ENCODE measurements at places on chromosomes 4 and X.

GRCh38 chrX:77493677-77494553, 46.7 kb downstream of the FGF16 start:
- DNase-seq, result no peak

DNA sequence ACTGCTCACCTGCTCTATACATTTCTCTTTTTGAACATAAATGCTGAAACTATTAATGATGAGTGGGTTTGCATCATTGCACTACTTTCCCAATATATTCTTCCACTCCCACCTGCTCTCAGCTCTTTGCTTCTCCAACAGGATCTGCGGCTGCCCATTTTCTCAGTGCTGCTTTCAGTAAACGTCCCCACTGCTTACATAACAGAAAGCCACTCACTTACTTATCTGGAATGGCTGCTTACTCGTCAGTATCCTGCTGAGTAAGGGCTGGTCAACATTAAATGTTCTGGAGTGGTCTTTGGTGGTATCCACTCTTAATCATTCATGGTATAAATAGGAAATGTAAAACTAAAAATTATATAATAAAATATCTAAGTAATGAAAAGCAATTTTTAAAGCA, 112.8 kb upstream of the HPF1 start:
- no peak for DNase-seq

DNA sequence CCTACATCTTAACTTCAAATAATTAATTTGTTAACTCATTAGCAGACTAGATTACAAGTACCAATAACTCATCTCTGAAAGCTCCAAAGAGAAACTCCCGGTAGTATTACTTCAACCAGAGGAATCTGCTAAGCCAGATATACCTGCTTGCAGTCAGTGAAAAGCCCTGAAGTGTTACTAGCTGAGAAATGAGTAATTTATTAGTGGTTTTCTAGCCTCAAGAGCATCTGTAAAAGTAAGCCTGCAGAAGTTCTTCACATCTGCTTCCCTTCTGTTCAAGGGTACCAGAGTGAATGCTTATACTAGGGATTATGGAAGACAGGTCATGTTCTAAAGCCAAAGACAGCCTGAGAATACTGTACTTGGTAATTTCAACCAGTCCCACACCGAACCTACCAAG, 34.7 kb downstream of the IRS4 start:
- no peak for DNase-seq

GRCh38 chr4:94746746-94747145, 11.0 kb upstream of the BMPR1B start:
- no peak for DNase-seq

DNA sequence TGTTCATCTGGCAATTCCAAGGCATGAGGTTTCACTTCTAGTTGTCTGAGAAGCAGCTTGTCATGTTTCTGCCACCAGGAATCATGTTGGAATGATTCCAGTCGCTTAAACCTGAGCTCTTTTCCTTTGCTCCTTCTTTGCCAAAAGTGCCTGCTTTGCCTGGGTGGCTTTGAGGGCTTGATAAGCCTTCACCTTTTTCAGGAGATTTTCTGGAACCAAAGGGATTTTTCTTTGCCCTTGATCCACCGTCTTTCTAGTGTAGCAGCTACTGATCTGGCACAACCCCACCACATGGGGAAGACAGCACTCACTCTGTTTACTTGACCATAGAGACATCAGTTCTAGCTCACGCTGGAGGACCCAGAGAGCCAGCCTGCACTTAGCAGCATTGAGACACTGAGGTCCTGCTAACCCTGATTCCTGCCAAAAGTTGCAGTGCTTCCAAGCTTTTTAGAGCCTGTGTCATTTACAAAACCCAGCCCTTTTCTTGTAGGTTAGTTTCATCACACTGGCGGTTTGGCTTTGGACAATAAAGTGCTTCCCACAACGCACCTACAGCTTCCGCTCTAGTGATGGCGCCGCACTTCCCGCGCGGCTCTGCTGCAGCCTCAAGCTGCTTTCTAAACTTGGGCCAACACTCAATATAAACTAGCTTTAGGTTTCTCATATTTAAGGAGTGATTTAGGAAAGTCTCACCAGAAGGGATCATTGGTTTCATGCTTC, 7.3 kb upstream of the CCNI start:
- no peak for DNase-seq

DNA sequence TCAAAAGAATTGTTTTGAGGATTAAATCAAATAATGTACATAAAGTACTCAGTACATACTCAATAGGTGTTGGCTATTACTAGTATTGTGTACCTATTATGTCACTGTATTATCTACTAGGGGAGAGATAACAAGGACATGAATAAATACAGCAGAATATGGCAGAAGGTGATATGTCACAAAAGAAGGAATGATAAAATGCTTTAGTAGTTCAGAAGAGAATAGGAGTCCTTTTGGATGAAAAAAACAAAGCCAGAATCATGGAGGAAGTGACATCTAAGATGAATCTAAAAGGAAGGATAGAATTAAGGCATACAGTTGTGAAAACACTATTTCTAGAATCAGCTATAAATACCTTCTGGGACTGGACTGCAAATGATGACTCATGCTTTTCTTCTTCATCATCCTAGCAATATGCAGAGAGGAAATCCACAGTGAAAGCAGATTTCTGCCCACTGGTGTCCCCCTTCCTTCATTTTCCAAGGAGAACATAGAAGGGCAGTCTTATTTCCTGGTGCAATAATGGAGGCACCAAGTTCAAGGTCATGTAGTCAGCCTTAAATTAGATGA, 98.7 kb downstream of the GLUD2 start:
- DNase-seq, result no peak

DNA sequence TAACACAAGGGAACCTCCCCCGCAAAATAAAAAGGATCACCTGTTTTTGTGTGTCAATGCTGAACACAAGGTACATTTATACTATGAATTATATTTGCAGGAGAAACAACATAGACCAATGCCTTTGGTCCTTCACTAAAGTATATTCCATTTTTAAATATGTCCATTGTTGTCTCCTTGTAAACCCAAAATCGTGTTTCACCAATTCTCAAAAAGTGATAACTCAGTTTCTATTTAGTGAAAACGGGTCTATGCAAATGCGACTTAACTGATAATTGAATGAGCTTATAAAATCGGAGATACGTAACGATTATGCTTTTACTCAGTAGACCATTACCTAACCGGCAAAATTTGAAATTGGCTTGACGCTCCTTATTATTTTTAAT, 2.1 kb downstream of the BRWD3 start:
- DNase-seq, result no peak

DNA sequence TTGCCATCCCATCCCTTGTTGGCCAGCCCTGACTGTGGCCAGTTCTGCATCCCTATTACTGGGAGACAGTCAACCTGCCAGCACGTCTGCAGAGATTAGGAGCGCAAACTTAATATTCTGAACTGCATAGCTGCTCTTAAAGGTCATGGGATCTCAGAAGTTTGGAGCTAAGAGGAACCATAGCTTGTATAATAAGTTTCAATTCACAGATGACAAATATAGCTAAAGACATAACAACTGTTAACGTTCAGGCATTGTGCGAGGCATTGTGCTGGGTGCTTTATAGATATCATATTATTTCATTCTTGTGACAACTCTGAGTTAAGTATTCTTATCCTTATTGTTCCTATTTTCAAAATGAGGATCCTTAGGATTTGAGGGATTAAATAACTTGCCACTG, 3.7 kb downstream of the SCARB2 start:
- DNase-seq, result no peak

DNA sequence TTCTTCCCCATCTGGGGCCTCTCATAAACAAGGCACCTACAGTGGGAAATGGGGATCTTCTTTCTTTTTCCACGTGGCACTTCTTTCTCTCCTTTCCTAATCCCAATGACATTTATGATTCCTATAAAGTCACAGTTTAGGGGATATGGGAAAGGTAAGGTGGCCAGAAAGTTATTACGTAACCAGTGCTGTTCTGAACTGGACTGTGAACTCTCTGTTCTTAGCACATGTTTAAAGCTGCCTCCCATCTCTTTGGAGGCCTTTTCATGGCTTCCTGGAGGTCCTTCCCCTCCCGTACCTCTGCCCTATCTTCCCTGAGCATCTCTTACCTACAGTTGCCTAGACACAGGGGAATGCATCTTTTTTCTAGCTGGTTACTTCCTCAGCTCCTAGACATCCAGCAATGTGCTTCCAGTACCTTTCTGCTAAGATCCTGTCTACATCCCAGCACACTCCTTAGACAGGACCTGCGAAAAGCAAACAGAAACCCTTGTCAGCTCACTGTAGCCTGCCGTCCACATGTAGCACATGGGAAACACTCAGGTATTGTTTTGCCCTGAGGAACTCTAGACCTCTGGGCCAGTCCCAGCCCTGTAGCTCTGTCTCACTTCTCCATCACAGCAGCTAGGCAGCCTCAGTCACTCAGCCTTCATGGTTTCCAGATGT, 195.4 kb downstream of the NWD2 start:
- DNase-seq, result no peak

DNA sequence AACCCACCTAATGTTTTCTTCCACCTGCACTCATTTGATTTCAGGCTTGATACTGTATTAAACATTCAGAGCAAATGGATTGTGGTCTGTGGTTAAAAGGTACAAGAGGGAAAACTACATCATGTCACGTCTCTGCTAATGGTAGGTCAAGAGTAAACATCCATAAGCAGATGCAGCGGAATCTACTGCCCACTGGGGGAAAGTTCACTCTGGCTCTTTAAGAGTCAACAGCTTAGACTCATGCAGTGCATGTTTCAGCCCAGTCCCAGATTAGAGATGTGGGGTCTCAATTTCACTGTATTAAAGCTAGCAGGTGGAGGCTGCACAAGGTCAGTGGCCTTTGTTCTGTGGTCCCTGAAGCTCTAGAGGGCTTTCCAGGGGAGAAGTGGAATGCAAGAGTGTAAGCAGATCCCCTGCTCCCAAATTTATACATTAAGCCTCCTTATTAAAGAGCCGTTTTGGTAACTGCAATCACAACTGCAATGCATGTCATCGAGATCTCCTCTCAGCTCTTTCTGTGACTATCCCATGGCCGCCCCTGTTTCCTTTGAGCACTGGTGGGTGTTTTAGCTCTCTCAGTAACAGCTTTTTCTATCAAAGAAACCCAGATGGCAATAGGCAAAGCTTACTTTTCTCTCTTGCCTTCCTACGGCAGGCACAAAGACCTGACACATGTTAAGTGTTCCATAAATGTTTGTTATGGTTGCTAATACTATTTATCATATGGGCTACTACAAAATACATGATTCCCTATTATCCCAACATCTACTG, 53.4 kb downstream of the LDB2 start:
- DNase-seq, result no peak

DNA sequence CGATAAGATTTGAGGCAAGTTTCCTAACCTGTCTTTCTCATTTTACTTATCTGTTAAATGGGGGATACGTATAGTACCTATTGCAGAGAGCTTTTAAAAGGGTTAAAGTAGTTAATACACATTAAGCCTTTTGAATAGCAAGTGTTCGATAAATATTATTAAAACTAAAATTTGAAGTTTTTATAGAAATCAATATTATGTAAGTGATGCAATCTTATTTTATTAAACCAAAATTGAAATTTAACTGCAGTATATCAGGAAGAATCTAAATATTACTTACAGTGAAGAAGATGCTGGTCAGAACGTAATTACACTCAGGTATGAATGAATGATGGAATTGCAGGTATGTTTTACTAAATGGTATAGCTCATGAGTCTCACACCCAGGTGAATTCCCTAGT, 58.0 kb downstream of the ANXA3 start:
- DNase-seq, result no peak

DNA sequence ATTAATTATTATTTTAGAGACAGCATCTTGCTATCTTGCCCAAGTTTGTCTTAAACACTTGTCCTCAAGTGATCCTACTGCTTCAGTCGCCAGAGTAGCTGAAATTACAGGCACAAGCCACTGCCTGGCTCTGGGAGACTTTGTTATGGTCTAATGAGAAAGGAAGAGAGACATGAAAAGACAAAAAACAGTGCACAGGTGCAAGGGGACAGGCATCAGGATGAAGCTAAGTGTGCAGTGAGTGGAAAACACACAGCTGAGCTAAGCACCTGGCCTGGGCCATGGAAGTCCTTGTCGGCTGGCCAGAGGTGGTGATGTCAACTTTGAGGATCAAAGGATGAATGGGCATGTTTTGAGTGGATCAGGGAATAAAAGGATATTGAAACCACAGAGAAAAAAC, 102.7 kb downstream of the HS3ST1 start:
- no peak for DNase-seq

DNA sequence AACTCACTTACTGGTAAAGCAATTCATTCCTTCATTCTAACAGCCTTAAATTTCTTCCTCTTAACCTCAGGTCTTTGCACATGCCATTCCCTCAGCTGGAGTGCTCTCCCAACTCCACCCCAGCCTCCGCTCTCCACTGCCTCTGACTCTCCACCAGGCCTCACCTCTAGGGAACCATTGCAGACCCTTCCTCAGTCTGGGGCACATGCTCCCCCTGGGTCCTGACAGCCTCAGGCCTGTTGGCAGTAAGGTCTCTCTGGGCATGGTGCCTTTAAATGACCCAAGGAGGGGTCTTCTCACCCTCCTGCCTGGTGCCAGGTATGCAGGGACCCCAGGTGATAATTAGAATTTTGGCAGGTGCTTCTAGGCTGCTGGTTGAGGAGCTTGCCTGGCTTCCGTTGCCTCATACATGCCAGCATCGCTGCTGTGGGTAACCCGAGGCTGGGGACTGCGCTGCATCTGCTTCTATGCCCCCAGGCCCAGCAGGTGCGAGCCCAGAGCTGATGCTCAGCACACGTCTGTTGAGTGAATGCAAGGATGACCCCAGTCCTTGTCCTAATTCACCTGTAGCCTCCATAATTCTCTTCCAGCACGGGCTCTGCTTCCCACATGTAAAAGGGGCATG, 27.5 kb upstream of the GPR78 start:
- DNase-seq, result no peak

DNA sequence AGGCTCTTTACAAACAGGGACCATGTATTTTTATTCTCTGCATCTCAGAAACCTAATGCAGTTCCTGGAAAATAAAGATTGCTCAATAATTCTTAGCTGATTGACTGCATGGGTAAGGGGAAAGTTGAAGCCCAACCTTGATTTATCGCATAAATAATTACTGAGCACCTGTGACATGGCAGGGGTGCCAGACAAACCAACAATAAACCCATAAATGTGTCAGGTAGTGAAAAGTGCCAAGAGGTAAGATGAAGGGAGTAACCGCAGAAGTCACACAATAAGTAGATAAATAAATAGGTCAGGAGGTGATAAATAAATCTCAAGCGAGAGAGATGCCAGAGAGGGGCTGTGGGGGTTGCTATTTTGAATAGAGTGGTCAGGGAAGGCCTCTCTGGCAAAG, 20.1 kb upstream of the AP1S2 start:
- DNase-seq, result no peak

- DNase-seq, result no peak
These were observed 88.8 kb downstream of the CPZ start for GRCh38 chr4:8681391-8681790.

DNA sequence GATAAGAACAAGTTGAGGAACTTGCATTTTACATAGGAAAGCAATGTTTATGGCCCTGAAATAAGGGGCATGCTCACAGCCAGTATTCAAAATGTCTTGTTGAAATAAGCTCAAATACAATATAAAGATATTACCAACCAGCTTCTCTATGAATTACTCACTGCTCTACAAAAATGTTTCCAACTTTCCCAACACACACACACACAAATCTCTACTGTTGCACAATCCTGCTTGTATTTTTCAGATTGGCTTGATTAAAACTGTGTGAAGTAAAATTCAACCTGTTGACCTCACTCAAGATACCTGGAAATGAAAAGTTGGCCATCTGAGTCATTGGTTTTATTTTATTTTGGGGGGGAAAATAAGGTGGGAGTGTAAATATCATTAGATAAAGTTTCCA, 128.6 kb downstream of the CHIC2 start:
- DNase-seq, result no peak

GRCh38 chr4:4424499-4425115, 37.7 kb downstream of the NSG1 start:
- DNase-seq, result no peak
